ENCODE measurements at places on chromosomes 16 and 17.

DNA sequence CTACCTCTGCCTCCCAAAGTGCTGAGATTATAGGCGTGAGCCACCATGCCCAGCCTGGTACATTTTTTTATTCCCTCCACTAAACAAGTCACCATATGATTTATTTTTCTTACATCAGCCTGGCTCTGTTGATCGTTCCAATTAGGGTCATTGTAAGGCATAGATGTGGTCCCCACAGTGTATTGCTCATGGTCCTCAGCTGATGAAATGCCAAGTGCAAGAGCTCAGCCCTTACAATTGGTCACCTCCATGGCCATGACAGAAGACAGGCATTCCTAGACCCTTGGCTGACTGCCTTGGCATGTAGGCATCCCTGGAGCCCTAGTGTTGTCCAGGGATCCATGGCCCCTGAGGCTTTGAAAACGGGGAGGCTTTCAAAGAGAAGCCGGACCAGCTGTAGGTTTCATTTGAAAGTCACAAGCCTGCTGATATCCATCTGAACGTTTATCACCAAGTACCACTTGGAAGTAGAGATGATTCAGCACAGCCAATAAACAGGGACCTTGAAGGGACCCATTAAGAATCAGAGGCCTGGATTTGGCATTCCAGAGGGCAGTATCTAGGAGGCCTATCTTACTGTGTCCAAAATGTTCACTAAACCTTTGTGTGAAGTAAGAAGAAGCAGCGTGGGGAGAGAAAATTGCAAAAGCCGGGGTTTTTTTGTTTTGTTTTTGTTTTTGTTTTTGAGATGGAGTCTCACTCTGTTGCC is 20.6 kb upstream of the PRKCA start:
- DNase-seq: no peak

DNA sequence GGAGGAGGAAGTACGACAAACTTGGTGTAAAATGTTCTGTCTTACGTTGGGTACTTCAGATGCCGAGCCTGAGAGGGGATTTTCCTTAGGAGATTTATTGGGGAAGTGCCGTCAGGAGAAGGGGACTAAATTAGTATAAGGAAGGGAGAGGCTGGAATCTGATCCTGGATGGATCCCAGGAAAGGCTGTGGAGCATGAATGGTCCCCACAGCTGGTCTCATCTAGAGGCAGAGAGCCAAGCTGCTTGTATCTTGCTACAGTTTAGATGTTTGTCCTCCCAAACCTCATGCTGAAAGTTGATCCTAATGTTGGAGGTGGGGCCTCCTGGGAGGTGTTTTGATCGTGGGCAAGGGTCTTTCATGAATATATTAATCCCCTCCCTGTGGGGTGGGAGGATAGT is 798.4 kb upstream of the EEF2KMT start:
- no peak for DNase-seq

DNA sequence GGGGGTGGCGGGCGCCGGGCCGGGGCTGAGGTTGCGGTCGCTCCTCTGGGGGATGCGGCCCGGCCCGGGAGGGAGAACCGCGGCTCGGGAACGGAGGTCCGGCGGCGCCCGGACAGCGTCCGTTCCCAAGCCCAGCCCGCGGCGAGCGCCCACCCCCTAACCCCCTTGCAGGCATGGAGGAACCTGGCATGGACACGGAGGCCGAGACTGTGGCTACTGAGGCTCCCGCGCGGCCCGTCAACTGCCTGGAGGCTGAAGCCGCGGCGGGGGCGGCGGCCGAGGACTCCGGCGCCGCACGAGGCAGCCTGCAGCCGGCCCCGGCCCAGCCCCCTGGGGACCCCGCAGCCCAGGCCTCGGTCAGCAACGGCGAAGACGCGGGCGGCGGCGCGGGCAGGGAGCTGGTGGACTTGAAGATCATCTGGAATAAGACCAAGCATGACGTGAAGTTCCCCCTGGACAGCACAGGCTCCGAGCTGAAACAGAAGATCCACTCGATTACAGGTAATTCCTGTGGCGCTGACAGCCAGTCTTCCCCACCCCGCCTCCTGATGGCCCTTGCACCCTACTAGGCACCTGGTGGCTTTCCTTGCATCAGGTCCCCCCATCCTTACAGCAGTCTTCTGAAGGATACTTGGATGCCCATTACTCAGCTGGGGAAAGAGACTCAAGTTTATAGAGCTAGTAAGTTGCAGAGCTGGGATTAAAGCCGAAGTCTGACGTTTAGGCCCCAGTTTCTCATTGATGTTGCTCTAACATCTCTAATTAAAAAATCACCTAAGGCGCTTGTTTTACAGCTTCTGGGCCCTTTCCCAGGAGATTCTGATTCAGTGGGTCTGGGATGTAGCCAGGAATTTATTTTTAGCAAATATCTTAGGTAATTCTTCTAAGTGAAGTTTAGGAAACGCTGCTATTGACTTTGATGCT is 514 bp downstream of the UBFD1 start:
- peak; percentile 34 for DNase-seq

DNA sequence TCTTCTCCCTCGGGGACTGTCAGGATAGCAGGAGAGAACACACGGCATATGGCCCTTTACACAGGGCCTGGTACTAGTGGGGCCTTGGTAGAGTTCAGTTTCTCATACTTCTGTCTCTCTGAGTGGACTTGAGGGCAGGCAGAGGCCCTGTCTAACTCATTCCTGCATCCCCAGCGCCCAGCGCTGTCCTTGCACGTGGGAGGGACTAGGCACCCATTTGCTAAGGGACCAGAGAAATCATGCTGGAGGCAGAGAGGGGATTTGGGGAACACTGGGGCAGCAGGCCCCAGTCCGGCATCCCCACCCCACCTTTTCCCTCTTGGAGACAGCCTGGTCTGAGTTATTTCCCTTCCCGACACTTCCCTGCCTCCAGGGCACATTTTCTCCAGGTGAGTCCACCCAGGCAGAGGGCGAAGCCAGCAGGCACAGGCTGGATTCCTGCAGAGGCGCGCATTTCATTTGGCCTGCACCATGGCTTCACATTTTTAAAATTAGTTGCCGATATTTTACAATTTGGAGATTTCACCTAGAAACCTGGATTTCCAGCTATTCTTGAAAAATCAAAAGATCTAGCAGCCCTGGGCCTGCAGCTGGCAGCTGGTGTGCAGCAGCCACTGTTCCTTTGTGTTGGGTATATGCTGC is 9.7 kb upstream of the NKD1 start:
- DNase-seq: peak; percentile 3

- DNase-seq: peak; percentile 27
These were observed 211.9 kb upstream of the HS3ST3A1 start for GRCh38 chr17:13813347-13814240.
